NCI-H2227 treated with DMSO at 0.1 percent for 48 hours (cell line): ENCODE measurements at places on chromosomes 5 and 9.

- no peak for DNase-seq
These were observed 47.2 kb downstream of the XRCC4 start for GRCh38 chr5:83124593-83124992.

DNA sequence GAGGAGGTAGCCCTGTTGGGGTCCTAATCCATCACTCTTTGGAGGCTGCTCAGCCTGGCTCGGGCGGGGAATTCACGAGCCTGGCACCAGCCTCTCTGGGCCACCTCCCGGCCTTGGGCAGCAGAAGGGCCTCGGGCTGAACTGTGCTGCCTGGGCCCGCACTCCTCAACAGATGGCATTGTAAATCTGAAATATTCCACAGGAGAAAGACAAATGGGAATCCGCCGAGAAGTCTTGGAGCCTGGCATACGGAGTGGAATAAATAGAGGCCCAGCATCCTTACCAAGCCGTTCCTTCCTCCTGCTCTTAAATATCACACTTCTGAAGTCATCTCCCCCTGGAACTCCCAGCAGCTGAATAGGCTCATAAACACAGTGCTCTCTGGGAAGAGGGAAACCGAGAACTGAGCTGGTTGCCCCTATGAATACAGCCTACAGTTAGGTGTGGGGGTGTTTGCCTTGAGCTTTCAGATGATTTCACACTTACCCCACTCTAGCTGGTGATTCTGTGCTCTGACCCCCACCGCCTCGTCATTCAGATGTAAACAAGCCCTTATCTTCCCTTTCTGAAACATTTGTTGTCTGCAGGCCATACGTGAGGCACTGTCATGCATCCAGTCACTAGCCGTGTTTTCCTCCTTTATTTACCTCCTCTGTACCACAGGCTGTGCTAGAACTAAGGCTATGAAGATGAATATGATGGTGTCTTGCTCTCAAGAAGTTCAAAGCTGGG is 455.0 kb upstream of the CLINT1 start:
- DNase-seq, result no peak

- no peak for DNase-seq
These were observed 433.9 kb downstream of the DNAH5 start for GRCh38 chr5:13510616-13511015.

DNA sequence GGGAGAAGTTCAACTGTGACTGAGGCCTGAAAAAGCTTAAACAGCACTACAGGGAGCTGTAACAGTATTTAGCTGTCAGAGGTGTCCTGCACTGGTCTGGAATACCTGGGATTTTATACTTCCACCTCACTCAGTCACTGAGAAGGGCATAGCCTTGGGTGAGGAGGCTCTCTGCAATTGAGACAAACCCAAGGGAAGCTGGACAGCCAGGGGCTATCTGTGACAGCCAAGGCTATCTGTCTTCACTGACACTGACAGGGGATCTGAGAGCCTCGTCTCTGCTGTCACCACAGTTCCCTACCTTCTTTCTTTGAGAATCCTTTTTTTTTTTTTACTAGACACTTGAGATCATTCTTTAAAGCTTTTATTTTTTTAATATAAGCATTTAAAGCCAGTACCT is 356.2 kb upstream of the CD180 start:
- no peak for DNase-seq

DNA sequence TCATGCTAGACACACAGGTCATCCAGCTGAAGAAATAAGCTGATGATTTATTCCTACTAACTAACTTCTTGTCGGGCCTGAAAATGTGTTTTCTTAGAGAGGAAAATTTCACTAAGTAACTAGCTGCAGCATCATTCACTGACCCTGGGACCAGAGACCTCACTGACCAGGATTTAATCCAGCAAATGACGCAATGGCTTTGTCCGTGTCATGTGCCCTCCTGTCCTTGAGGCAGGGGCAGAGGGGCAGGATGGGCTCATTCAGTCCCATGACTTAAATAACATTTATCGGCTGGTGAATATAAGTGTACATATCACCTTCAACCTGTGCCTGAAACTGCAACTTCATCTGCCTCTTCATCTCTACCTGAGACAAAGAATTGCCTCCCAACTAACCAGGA is 154.8 kb downstream of the SEMA5A start:
- DNase-seq, result no peak

GRCh38 chr9:127557998-127558546 is 54.0 kb upstream of the STXBP1 start:
- DNase-seq, result peak; percentile 18

DNA sequence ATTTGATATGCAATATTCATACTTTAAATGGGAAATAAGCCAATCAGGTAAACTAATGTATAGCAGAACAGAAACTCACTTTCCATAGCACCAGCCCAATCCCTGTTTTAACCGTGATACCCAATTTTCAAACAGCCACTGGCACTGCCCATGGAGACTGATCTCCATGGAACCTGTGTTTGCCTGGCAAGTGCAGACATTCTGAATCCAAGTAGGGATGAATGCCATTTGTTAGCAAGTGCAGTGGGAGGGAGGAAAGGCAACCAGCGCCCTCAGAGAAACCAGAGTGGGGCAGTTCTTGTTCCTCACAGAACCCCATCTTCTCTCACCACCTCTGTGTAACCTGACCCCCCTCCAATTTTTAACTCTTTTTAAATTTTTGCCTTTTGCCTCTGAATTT is 229.1 kb downstream of the CTNND2 start:
- DNase-seq, result no peak

DNA sequence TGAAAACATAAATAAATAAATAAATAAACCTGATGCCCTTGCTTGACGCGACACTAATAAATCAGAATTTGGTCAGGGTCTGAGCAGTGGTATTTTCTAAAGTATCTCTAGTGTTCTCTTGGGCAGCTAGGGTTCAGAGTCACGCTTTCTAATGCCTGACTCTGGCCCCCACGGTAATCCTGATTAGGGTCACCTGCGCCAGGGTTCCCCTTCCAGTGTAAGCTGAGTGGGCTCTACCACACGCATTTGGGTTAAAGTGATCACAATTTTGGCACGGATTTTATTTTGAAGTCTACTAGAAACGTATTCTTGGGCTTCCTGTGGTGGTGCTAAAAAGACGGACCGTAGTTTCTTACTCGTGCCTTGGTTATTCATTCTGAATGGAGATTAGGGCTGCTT is 651 bp downstream of the TTC1 start:
- no peak for DNase-seq

DNA sequence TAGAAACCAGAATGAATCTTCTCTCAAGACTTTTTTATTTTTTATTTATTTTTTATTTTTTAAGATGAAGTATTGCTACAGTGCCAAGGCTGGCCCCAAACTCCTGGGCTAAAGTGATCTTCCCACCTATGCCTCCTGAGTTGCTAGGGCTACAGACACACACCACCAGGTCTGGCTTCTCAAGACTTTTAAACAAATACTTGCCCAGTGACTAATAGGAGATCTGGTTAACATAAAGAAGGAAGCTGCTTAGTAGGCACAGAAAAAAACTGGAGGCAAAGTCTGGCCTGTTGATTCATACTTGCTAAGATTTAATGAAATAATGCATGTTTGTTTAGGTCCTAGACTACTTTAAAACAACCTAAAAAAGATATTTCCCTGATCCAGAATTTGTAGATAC is 43.8 kb downstream of the SLC38A9 start:
- DNase-seq, result no peak

- no peak for DNase-seq
These were observed 379.4 kb upstream of the RORB start for GRCh38 chr9:74117731-74118130.

- no peak for DNase-seq
These were observed 2.6 kb upstream of the PSIP1 start for GRCh38 chr9:15513335-15513734.

- no peak for DNase-seq
These were observed 87.9 kb downstream of the FBXL7 start for GRCh38 chr5:15587916-15588315.

DNA sequence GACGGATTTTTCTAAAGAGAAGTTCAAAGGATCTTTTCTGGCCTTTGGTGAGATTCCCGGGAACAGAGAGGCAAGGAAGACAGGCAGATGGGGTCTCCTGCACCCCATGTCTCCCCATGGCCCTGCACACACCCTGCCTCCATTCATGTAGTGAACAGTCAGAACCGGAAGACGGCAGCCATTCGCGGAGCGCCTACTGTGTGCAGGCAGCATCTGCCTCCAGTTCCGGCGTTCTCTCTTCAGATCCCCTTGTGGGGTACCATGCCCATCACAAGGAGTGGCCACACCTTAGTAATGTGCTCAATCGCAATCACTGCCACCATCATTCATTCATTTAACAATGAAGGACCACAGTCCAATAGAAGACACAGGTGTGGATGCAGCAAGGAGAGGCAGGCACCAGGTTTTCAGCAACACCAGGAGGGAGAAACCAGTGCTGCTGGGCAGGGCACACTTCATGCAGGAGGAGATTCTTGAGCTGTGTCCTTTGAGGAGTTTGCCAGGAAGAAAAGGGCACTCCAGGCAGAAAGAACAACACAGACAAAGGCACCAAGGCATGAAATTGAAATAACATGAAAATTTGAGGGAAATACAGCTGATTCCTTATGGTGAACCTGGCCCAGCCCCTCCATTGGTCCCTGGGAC is 171.5 kb upstream of the PHYKPL start:
- DNase-seq, result no peak

- DNase-seq, result no peak
These were observed 55.6 kb downstream of the FANCC start for GRCh38 chr9:95261890-95262289.

- no peak for DNase-seq
These were observed 5.5 kb downstream of the ANGPTL2 start for GRCh38 chr9:127116957-127117356.

GRCh38 chr5:169133531-169133930 is 167.4 kb downstream of the SLIT3 start:
- no peak for DNase-seq

GRCh38 chr5:61419106-61419505 is 87.0 kb downstream of the ZSWIM6 start:
- DNase-seq, result no peak

DNA sequence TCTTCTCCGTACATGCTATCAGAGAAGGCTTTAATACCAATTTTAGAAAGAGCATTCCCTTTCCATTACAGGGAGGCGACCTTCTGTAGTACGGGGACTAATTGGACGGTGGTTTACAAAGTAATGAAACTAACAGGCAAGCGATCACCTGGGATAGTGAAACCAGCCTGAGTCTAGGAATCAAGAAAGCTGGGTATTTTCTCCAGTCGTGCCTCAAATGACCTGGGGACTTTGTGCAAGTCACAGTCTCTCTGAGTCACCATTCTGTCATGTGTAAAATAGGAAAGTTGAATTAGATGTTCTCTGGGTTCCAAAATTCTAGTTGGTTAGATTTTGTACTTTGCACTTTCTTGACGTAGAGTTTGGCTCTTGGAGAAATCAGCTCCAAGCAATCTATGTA is 22.7 kb upstream of the SSBP2 start:
- no peak for DNase-seq

GRCh38 chr9:99046068-99046467 is 58.8 kb upstream of the TGFBR1 start:
- DNase-seq, result no peak

DNA sequence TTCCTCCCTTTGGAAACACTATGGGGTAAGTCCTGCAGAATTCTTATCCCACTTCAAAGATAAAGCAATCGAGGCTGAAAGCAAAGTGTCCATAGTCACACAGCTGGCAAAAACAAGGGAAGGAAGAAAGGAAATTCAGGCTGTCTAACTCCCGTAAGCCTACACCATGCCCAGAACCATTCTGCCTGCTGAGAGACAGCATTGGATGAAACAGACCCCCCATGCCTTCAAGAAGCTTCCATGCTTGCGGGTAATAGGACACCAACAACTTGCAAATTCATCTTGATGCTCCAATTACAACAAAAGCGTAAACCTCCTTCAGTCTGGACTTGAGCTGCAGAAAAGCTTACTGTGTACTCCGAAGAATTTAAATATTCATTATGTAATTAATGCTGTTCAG is 181.1 kb upstream of the WWC1 start:
- no peak for DNase-seq

DNA sequence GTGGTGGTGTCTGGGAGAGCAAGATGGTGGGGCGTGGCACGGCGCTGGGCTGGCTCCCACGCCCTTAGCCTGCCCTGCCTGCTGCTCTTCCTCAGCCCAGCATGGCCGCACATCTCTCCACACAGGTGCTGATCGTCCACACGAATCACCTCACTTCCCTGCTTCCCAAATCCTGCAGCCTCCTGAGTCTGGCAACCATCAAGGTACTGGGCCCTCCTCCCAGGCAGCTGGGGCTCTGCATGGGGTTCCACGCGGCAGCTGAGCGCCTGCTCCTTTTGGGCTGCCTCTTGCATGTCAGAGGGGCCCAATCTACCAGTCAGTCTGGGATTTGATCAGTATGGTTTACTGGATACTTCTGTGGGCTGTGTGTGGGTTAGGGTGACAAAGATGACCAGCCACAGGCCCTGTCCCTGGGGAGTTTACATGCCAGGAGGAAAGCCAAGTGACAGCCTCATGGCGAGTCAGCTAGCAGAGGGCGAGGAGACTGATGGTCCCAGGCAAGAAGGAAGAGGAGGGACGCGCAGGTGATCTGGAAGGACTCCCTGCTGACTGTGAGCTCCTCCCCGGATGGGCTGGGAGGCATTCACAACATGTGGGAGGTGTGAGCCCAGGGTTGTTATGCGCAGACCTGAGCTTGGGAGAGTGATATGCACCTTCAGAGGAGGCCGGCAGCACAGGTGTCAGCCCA is 6.0 kb downstream of the LRSAM1 start:
- DNase-seq, result no peak

GRCh38 chr9:109811876-109812275 is 31.9 kb downstream of the PALM2AKAP2 start:
- no peak for DNase-seq

- no peak for DNase-seq
These were observed 305.8 kb upstream of the SMARCA2 start for GRCh38 chr9:1709347-1709746.

GRCh38 chr5:79512471-79513307 is 1.2 kb downstream of the HOMER1 start:
- DNase-seq, result no peak

DNA sequence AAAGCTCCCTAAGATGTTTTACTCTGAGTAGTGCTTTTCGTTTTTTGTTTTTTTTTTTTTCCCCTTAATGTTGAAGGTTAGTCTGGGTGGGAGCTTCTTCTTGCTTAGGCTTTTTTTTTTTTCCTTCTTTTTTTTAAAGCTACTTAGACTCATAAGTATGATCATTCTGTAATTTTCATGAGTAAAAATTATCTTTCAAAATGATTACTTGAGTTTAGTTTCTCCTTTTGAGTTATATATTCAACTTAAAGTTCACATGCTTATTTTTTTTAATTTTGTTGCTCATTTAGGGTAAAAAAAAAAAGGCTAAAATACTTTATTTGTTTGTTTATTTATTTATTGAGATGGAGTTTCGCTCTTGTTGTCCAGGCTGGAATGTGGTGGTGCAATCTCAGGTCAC is 2.9 kb downstream of the RBM27 start:
- no peak for DNase-seq

- no peak for DNase-seq
These were observed 477.8 kb downstream of the CCDC171 start for GRCh38 chr9:16030528-16031185.

- DNase-seq, result no peak
These were observed 380.6 kb downstream of the TLE4 start for GRCh38 chr9:79952401-79952800.

GRCh38 chr5:78594610-78595457 is 53.7 kb downstream of the LHFPL2 start:
- no peak for DNase-seq
